Suppressor macrophage treated with lipopolysaccharide for 1 hour (primary cell): ENCODE measurements at places on chromosomes 1 and 21.

- peak; percentile 82 for DNase-seq
Measured at GRCh38 chr1:90721210-90722194, 4.4 kb upstream of the BARHL2 start.

- DNase-seq, result no peak
Measured at GRCh38 chr1:145863282-145864018, 4.6 kb upstream of the PIAS3 start.

DNA sequence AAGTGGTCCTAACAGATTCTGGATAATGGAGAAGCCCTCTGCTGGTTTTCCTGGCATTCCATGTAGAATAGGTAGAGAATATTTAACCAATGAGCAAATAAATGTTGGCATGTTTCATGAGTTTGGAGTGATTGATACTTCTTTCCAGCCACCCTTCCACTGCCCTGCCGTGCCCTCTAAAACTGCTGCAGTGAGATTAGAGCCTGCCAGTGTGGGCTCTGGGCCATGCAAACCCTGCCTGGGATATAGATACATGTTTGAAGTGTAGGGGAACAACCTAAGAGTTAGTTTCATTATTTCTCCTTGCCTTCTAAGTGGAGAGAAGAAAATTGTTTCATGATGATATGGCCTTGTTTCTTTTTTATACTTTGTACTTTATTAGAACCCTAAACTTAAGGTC, 10.4 kb downstream of the UBE2Q1 start:
- DNase-seq, result no peak

DNA sequence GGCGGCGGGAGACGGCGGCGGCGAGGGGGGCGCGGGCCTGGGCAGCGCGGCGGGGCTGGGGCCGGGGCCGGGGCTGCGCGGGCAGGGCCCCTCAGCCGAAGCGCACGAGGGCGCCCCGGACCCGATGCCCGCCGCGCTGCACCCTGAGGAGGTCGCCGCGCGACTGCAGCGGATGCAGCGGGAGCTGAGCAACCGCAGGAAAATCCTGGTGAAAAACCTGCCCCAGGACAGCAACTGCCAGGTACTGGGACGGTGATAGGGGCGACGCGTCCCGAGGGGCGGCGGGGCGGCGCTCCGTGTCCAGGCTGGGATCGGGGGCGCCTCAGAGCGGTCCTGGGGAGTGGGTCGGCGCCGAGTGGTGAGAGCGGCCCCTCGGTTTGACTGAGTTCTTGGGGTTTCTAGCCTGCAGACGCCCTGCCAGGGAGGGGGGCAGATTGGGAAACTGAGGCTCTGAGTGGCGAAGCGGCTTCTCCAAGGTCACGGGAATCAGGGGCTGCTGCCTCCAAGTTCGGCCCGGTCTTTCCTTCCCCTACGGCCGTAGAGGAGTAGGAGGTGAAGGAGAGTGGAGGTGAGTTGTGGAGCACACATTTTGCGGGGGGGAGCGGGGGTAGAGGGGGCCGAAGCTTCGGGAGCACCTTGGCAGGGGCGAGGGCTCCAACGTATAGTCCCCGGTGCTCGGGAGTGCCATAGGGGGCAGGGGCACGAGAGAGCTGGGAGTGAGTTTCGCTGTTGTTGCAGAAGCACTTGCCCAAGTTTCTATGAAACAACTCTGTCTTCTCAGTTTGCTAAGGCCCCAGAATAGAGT, 508 bp downstream of the RAVER2 start:
- DNase-seq, result peak; percentile 10

DNA sequence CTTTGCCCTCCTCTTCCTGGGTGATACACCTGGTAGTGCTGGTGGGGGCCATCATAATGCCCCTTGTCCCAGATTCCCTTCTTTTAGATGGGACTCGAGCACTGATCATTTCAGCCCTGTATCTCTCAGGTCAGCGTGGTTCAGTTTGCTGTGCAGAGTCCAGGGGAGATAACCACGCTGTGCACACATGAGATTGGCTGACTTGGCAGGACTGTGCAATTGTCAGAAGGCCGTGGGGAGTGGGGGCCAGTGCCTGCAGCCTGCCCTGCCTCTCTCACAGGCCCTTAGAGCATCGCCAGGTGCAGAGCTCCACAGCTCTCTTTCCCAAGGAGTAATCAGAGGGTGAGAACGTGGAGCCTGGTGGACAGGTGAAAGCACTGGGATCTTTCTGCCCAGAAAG, 15.2 kb downstream of the EPHX1 start:
- DNase-seq, result no peak
